Adrenal gland (tissue), 19 donors: ENCODE measurements at places on chromosomes 2 and 18. TPM values are rescaled to one million over a fixed set of nuclear protein-coding genes. Genes with fewer than 3 reads are reported as not detected.

DNA sequence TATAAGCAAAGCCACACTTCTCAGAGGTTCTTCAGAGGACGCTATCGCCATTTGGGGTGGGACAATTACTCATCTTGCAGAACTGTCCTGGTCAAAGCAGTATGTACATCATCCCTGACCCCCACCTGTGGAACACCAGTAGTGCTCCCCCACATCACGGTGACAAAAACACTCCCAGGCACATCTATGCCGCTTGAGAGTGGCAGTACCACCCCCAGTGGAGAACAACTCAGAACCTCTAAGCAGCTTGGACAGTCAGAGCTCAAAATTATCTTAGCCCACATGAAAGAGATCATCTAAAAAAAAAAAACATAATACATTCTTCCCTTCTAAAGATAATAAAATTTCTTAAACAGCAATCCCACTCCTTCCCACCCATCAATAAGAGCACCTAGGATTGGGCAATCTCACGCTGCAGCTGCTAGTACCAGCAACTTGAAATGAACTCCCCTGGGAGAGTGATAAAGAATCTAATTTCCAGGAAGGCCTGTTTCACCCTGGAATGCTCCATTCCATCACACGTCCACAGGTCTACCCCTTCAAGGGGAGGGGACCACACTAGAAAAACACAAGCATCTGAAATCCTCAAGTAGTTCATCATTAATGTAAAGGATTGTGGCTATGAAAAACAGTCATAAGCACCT is 31.7 kb downstream of the LRP2 start:
- no peak for DNase-seq

GRCh38 chr2:45330637-45331409 is 280.2 kb downstream of the SRBD1 start:
- DNase-seq = no peak

- no peak for DNase-seq
Measured at GRCh38 chr2:1757567-1757966, 13.3 kb upstream of the PXDN start.

KCNG3 gene
- polyA plus RNA-seq = 0.40 TPM
